ENCODE measurements at places on chromosomes 4 and X.

DNA sequence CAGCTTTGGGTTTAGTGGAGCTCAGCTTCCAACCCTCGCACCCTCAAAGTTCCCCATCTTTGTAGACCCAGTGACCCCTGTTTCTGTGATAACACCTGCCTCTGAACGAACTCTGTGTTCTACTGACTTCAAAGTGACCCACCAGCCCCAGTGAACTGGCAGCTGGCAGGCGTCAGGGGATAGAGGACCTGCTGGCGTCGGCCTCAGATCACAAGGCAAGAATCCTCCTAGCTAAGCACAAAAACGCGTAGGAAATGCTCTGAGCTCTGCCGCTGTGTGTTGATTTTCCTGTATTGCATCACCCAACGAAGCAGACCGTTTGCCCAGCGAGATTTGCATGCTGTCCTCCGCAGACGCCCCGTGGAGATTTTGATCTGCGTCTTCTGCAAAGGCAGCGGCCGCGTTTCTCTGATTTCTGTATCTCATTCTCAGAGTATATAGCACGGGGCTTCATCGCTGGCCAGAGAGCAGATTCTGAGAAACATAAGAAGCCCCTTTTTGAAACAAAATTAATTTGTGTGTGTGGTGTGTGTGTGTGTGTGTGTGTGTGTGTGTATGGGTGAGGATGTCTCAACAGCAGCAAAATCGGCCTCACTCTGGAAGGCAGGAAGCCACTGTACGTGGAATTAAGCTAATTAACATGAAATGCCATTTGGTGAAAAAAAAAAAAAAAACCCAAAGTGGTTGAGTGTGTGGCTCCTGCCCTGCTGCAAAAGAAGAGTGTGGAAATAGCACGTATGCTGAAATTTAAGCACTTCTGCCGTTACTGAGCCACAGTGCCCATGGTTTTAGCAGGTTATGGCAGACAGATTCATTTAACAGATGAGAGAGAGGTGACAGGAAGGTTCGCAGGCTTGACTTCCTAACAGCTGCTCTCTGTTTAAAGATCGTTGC is 29.2 kb upstream of the ASMTL start:
- no peak for DNase-seq

DNA sequence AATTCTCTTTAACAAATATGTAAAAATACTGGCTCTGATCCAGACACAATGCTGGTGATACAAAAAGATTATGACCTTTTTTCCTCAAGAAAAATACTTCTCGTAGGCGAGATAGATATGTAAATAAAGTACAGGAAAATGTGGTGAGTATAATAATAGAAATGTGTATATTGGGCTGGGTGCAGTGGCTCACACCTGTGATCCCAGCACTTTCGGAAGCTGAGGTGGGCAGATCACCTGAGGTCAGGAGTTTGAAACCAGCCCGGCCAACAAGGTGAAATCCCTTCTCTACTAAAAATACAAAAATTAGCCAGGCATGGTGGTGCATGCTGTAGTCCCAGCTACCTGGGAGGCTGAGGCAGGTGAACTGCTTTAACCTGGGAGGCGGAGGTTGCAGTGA is 55.0 kb downstream of the MRPL1 start:
- no peak for DNase-seq

DNA sequence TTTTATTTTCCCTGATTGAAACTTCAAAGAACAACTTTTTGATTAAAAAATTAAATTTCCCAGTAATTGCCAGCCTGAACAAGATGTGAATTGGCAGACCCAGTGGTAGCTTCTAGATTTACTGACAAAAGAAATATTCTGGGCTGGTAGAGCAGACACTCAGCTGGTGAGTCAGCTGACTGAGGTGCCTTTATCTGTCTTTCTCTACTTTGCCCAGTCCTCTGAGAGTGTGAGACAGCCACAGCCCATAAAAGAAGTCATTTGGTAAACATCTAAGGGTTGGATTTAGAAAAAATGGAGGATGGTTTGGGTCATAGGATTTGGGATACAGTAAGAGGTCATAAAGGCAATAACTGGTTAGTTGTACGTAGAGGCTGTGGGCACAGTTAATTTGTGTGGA is 54.5 kb downstream of the CCSER1 start:
- no peak for DNase-seq

DNA sequence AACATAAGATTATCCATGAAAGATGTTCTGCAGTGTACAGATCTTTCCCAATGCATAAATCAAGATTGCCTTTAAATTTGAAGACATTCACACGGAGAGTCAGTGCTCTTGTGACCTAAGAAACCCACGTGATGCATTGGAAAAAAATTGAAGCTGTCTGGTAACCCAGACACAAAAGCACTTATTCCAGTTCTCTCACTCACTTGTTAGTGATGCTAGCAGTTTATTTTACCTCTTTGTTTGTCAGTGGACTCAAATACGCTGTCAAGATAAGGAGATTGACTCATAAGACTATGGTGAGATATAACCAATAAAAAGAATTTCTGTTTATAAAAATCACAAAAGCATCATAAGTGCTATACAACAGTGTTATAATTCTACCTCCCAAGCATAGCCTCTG is 245.8 kb upstream of the SMIM31 start:
- no peak for DNase-seq

DNA sequence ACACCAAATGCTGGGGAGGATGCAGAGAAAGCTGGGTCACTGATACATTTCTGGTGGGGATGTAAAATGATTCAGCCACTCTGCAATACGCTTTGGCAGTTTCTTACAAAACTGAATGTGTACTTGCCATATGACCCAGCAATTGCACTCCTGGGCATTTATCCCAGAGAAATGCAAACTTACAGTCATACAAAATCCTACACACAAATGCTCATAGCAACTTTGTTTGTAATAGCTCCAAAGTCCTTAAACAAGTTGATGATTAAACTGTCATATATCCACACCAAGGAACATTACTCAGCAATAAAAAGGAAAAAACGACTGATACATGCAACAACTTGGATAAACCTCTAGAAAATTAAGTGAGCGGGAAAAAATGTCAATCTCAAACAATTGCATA is 12.3 kb downstream of the MID1 start:
- no peak for DNase-seq

GRCh38 chr4:26992657-26993361 is 132.2 kb downstream of the STIM2 start:
- peak; percentile 39 for DNase-seq
